Stimulated activated CD4-positive, alpha-beta T cell treated with anti-CD3 and anti-CD28 coated beads, Interleukin-4, amount 100 ng/mL, for 4 hours (primary cell): ENCODE measurements at places on chromosomes 4 and X.

DNA sequence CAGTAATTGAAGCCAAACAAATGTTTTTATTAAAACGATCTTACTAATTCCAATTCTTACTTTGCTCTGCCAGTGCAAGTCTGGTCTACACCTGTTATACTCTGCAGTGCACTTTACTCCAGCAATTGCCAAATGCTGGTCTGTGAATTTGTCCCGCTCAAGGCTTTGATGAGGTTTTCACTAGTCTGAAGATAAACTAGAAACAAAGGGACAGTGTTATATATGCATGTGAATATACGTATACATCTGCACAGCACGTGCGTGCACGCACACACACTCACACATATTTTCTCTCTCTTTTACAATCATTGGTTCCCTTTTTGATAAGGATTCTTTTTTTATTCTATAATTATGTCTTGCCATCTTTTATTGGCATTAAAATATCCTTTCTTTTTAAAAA, 88.5 kb upstream of the LCORL start:
- DNase-seq: no peak

GRCh38 chr4:55358246-55358645, 12.2 kb downstream of the SRD5A3 start:
- DNase-seq: no peak

DNA sequence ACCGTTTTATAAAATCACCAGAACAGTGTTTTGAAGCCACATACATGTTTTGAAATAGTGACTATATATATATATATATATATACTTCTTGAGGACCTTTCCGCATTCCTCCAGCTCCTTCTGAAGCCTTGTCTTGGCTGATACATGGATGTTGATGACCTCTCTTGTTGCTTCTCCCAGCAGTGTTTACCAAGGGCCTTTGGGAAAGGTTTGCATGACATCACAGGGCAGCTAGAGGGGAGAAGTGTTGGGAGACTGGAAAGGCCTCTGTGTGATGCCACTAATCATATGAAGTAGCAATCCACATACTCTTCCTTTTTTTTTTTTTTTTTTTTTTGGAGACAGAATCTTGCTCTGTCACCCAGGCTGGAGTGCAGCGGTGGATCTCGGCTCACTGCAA, 22.5 kb downstream of the WDR44 start:
- no peak for DNase-seq

GRCh38 chr4:26861434-26862186, 969 bp downstream of the STIM2 start:
- peak; percentile 77 for DNase-seq

GRCh38 chr4:67343199-67343598, 202.1 kb downstream of the CENPC start:
- DNase-seq: no peak

- DNase-seq: peak; percentile 51
Observed at GRCh38 chrX:107654872-107655761, 26.8 kb downstream of the PRPS1 start.

DNA sequence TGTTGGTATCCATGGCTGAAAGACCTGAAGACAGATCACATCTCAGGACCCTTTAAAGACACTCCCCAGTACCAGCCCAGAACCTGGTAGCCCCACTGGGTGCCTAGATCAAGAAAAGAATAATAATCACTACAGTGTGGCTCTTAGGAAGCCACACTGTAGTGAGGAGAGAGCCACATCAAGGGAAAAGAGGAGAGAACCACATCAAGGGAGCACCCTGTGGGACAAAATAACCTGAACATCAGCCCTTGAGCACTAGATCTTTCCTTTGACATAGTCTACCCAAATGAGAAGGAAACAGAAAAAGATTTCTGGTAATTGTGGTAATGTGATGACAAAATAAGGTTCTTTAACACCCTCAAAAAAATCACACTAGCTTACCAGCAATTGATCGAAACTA, 15.3 kb downstream of the RTL3 start:
- no peak for DNase-seq

DNA sequence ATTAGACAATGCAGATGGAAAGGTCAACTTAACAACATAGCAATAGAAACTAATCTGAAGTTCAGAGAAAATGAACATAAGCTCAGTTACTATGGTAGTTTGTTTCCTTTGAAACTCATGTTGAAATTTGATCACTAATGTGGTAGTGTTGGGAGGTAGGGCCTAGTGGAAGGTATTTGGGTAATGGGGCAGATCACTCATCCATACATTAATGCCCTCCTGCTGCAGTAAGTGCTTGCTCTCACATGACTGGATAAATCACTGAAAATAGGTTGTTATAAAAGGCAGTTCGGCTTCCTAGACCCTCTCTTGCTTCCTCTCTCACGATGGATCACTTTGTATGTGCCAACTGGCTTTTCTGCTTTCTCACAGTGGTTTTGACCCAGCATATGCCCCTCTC, 567.4 kb upstream of the GALNT7 start:
- no peak for DNase-seq

- DNase-seq: no peak
Observed at GRCh38 chr4:8707045-8707781, 114.6 kb downstream of the CPZ start.

- DNase-seq: no peak
Observed at GRCh38 chr4:94889946-94890345, 132.2 kb downstream of the BMPR1B start.
